Frontal cortex (tissue), 4 donors: ENCODE measurements at places on chromosomes 6 and 20.

DNA sequence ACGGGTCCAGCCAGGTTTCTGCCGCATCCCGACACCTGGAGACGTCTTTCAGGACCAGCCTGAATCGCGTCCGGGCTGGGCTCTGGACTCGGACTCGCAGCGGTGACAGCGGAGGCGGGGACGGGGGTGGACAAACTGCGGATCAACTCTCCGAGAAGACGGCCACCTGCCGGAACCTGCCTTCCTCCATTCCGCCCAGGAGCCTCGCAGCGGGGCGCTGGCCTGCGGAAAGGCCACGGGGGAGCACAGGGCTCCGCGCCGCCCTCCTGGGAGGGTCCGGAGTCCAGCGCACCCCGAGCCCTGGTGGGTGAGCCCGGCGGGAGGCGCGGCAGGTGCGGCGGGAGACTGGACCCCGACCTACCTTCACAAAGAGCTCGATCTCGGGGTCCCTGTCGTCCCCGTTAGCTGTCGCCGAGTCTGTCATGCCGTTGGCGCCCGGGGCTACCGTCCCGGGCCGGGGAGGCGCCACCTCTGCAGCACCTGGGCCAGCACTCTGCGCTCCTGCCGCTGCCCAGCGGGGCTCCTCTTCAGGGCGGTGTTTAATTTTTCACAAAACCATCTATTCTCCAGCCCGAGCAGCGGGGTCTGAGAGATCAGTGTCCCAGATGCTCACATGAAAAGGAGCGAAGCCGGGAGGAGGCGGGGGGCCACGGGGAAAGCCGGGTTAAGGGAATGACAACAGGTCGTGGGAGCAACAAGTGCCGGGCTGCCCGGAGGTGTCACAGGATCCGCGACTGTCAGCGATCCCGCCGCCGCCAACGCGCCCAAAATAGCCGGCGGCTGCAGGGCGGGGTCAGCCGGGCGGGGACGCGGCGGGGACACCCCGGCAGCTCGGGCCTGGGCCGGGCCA, at the start of gene CLIC5:
CLIC5 (minus strand) TSS at position 742 of the 850 bp plus-strand sequence; CDS start at position 424, 318 bp downstream.
- DNase-seq, result peak; percentile 61

DNA sequence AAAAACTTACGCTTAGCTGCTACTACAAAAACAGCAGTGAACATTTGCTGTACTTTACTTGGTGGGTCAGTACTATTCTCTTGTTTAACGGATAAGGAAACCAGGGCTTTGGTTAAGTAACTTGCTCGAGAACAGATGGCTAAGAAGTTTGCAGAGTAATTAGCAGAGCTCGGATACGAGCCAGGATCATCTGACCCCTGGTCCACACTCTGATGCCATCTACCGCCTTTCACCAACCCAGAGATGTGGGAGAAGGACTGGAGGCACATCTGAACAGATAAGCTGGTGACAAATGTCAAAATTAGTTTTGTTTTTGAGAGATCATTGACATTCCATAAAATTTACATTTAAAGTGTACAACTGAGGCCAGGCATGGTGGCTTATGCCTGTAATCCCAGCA, 18.9 kb upstream of the RPL7L1 start:
- DNase-seq, result no peak

DNA sequence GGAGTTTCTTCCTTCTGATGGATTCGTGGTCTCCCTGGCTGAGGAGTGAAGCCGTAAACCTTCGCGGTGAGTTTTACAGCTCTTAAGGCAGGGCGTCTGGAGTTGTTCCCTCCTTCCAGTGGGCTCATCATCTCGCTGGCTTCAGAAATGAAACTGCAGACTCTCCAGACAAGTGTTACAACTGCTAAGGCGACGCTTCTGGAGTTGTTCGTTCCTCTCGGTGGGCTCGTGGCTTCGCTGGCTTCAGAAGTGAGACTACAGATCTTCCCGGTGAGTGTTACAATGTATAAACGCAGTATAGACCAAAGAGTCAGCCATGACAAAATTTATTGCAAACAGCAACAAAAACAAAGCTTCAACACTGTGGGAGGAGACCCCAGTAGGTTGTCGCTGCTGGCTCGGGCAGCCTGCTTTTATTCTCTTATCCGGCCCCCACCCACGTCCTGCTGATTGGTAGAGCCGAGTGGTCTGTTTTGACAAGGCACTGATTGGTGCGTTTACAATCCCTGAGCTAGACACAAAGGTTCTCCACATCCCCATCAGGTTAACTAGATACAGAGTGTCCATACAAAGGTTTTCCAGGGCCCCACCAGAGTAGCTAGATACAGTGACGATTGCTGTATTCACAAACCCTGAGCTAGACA, 113.2 kb downstream of the GPX5 start:
- DNase-seq, result no peak

- DNase-seq, result no peak
Measured at GRCh38 chr20:48754292-48754691, 73.5 kb downstream of the PREX1 start.

- DNase-seq, result no peak
Measured at GRCh38 chr20:11511821-11512220, 405.9 kb upstream of the BTBD3 start.

DNA sequence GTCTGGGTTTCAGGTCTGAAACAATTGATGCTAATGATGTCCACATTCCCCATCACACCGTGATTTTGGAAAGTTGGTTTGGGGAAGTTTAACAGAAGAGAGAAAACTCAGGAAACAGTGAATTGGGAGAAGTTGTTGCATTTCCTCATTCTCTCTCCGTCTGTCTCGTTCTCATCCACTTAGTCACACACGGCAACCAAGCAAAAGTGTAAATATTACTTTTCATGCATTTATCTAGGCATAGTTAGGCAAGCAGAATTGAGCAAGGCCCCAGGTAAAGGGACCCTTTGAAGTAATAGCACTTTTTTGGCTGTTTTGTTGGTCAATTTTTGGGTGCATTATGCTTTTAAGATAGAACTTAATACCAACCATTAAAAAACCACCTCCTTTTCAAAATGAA, 137.0 kb upstream of the SULF2 start:
- no peak for DNase-seq

GRCh38 chr20:51169813-51170212, 146.9 kb upstream of the KCNG1 start:
- DNase-seq, result no peak

DNA sequence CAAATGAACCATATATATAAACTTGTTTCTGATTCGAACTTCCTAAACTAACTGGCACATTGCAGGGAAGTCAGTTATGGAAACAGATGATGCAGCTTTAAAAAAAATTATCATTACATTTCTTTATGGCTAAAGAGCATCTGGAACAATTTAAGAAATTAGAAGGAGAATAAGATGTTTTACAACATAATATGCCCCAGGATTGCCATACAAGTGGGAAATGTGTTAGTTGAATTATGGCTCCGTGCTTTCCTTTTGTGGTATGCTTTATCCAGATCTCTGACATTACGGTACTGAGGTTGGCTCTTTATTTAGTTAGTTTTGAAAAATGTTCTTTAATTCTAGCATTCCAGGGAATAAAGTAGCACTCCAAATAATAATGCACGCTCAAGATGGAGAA, 343.0 kb upstream of the ZFP64 start:
- DNase-seq, result no peak

DNA sequence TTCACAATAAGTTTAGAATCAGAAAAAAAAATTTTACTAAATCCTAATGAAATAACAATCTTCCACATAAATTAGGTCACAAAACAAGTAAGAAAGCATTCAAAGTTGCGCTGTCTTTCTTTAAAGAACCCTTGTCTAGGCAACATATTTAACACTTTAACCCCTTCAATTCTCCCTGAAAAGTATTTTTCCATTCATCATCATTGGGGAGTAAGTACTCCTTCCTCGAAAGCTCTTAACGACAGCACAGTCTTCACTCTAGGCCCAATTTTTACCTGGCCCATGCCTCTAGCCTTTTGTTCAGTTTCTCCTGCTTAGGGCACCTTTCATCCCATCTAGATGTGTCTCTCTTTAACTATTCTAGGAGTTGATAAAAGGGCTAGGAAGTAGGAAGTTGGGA, 2.6 kb downstream of the TSPYL1 start:
- DNase-seq, result no peak

DNA sequence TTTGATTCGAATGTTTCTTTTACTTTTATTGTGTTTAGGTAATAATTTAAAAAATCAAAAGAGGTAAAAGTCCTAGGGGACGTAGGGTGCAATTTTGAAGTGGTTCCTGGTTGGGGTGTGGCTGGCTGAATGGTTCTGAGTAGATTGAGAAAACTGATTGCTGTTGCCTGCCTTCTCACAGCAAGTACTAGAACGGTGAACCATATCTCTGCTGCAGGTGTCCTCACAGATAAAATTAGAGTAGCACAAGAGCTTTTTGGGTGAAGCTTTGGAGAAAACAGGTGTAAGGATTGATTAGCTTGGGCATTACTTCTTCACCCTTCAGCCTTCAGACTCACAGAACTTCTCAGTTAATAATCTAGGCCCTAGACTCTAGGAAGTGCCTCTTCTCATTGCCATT, 19.8 kb upstream of the GJA10 start:
- DNase-seq, result no peak

- DNase-seq, result no peak
Measured at GRCh38 chr6:169862892-169863525, 111.6 kb downstream of the ERMARD start.

DNA sequence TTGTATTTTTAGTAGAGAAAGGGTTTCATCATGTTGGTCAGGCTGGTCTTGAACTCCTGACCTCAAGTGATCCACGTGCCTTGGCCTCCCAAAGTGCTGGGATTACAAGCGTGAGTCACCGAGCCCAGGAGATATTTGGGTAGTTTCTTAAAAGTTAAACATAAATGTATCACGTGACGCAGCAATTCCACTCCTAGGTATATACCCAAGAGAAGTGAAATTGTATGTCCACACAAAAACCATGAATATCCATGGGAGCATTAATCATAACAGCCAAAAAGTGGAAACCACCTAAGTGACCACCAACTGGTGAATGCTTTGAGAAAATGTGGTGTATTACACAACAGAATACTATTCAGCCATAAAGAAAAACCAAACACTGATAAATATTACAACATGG, 164.8 kb downstream of the MRPL14 start:
- no peak for DNase-seq

DNA sequence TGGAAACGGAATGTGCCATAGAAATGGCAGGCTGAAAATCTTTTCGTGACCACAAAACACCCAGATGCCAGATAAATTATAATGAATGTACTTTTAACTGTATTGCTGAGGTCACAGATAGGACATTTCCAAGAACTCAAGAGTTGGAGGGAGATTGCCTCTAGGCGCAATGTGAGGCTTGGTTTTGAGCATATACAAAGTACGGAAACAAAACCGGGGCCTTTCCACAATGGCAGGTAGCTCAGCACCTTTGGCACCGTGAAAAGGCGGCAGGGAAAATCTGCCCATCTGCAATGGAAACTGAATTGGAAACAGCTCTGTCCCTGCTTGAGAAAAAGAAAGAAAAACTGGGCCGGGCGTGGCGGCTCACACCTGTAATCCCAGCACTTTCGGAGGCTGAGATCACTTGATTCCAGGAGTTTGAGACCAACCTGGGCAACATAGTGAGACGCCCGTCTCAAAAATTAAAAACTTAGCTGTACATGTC, 10.5 kb upstream of the C20orf144 start:
- no peak for DNase-seq

DNA sequence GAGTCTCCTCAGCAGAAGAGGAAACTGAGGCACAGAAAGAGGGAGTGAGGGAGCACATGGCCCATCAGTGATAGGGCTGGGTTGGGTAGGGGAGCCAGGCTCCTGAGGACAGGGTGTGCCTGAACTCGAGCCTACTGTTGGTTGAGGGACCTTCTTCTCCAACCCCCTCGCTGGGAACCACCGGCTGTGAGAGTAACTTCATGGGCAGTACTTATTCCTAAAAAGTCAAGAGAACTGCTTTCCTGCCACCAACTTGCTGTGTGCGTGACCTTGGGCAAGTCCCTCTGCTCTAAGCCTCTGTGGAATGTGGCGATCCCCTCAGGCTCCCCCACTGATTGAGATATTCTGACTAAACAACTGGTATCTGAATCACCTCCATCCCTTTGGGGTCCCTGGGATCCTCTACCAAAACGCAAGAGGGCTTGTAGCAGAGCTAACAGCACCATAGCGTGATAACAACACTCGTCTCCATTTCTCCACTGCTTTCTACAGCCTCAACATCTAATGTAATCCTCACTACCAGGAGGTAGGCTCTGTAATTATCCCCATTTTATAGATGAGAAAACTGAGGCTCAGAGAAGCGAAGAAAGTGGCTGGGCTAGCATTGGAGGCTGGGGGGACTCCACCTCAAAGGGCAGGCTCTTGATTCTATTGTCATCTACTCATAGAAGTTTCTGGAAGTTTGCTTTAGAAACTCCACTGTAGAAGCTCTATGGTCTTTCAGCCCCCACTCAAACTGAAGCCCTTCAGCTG, 76.0 kb downstream of the JPH2 start:
- no peak for DNase-seq

DNA sequence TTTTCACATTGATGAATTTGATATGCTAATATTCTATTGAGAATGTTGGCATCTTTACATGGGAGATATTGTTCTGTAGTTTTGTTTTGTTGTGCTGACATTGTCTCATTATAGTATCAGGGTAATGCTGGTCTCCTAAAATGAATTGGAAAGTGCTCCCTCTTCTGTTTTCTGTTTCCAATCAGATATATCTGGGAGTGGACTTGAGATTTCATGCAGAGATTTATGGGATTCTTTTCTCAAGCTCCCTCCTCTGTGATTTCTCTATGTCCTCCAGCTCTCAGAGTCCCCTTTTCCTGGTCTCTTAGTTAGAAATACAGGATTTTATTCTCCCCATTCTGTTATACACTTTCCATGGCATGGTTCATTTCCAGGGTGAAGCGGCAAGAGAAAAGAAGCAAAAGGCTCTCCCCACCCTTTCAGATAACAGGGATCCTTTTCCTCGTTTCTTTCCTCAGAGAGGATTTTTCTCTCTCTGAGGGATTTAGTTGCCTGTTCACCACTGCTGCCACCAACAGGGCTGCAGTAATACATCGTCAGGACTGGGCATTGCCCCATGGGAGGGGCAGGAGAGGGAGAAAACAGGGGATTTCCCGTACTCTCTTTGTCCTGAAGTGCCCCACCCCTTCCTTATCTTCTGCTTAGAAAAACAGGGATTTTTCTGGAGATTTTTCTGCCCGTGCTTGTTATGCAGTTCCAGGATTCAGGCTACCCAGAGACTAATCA, 59.3 kb upstream of the STMND1 start:
- peak; percentile 48 for DNase-seq

GRCh38 chr6:114052141-114052540, 81.2 kb upstream of the HDAC2 start:
- DNase-seq, result no peak

DNA sequence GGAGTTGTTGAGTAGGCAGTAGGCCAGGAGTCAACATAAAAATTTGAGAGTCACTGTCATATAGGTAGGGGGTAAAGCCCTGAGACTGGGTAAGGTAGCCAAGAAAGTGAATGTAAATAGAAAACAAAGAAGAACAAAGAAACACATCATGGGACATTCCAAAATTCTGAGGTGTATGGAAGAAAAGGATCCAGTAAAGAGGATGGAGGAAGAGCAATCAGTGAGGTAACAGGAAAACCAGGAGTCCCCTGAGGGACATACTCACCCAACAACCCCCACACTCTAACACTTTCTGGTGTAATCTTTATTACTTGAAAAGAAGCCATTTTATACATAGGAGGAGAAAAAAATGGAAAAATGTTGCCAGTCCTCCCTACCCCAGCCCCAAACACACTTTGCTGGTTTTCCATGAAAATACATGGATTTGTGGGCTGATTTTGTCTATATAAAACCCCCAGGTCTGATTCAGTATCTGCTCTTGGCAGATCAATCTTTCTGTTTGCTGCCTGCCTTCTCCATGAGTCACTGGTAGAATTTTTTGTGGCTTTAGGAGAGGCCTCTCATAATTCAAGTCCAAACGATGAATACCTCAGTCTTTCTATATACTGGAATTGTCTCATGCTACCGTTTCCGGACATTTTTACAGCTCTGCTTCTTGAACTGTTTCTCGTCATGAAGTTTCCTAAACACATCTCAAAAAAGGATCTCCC, 271.4 kb upstream of the MAN1A1 start:
- no peak for DNase-seq
